Left cardiac atrium (tissue), 4 donors: ENCODE measurements at places on chromosomes 5 and 9. TPM values are rescaled to one million over a fixed set of nuclear protein-coding genes. Genes with fewer than 3 reads are reported as not detected.

MLANA gene
- not detected for total RNA-seq

SCAI gene
- 5.6 TPM for total RNA-seq

PCDHB10 gene
- 1.3 TPM for total RNA-seq

BHMT gene
- 0.18 TPM for total RNA-seq

RRAGA gene
- total RNA-seq, result 94.6 TPM

SLC6A19 gene
- not detected for total RNA-seq
